Kasumi-1 (cell line): ENCODE measurements at places on chromosomes 1 and 21.

- DNase-seq: no peak
These were observed 454.3 kb downstream of the AJAP1 start for GRCh38 chr1:5108740-5109139.

DNA sequence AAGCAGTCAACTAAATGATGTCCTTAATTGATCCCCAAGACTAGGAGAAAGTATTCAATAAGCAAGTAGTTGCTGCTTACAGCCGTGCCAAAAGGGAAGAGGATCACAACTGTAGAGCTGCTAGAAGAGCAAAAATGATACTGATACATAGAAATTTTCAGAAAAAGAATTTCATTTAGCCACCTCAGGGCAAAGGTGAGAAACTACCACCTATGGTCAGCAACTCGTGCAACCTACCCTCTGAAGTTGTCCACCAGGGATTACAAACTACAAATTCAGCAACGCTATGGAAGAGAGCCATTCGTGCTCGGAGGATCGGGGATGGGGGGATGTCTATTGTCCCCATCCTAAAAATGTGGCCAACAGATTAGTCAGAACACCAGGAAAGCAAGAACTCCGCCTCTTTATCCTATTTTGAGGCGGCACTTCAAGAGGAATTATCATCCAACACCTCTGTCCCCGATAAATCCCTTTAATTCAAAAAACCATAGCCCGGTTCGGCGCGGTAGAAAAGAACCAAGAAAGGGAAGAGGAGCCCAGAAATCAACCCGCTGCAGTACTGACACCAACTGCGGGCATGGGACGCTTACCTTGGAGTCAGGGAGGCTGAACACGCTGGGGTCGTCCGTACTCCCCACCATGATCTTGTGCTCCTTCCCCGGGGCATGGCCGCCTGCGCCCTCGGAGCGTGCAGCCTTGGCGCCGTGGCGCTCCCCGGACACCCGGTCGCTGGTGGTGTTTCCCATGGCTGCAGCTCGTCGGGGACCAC, 687 bp downstream of the PRKAB2 start:
- peak; percentile 2 for DNase-seq

DNA sequence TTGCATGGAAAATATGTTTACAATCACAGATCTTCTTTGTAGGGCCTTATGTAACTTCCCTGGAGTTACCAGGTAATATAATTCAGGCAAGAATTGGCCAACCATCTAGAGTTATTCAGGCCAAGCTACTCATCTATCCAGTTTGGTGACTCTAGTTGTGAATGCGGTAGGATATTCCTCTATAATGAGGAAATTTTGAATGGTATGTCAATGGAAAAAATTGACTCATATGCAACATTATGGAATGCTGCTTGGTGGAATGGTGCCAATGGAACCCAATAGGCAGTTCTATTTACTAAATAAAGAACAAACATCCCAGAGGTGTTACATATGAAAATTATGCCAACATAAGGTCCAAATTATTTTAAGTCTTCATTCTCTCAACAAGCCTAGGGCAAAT, 5.6 kb upstream of the TNFSF18 start:
- DNase-seq: no peak

DNA sequence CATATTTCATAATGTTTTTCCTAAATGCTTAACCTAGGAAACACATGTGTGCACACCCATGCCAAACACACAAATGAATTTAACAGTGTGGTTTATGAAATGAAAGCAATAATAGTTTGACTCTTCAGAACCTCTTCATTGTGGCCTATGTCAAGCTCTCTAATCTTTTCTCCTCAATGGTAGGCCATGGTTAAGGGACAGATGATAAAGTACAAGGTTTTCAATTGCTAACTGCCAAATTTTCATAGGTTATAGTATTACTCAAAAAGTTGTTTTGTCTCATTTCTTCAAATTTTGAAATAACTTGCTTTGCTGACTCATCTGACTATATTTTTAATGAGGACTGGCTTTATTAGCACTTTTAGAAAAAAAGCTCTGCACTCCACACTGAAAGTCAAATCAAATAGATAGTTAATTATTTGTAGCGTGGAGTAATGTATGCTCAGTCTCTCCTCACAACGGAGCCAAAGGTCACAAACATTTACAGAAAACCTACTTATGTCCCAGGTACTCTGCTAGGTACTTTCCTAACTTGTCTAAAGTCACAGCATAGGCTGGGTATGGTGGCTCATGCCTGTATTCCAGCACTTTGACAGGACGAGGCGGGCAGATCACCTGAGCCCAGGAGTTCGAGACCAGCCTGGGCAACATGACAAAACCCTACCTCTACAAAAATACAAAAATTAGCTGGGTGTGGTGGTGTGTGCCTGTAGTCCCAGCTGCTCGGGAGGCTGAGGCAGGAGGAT, 3.0 kb upstream of the ADCY10 start:
- no peak for DNase-seq

DNA sequence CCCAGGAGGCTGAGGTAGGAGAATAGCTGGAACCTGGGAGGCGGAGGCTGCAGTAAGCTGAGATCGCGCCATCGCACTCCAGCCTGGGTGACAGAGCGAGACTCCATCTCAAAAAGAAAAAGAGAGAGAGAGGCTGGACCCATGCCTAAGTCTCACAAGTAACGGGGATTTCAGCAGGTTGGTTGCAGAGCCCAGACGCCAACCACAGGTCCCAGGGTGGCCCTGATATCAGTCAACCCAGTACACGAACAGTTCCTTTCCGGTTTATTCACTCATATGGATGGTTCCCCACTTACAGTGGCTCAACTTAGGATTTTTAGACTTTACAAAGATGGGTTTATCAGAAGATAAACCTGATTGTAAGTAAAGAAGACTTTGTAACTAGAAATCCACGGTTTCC, 40.9 kb downstream of the CLSTN1 start:
- no peak for DNase-seq

- no peak for DNase-seq
These were observed 30.4 kb downstream of the APP start for GRCh38 chr21:26140164-26140579.

GRCh38 chr1:41024953-41025352, 3.4 kb upstream of the SLFNL1 start:
- DNase-seq: no peak

GRCh38 chr1:89946532-89946931, 48.4 kb upstream of the ZNF326 start:
- no peak for DNase-seq

- no peak for DNase-seq
These were observed 29.1 kb downstream of the THRAP3 start for GRCh38 chr1:36253161-36253862.

DNA sequence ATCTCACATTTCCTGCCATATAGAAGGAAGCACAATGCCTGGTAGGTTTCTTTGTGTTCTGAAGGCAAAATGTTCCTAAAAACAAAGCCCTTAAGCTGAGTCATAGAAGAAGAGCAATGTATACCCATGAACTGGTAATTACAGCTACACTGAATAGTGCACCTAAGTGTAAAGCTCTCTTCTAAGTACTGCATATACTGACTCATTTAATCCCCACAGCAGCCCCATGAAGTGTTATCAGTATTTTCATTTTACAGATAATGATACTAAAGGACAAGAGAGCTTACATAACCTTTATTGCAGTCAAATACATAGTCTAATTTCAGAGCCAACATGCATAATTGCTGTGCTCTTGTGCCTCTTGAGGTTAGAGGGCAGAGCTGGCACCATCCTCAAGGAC, 239.9 kb downstream of the DPYD start:
- DNase-seq: no peak
